Nephron progenitor cell (in vitro differentiated cells): ENCODE measurements at places on chromosomes 6 and 20.
A peak's percentile ranks its signal among the peaks of the same experiment; 100 is the strongest.

DNA sequence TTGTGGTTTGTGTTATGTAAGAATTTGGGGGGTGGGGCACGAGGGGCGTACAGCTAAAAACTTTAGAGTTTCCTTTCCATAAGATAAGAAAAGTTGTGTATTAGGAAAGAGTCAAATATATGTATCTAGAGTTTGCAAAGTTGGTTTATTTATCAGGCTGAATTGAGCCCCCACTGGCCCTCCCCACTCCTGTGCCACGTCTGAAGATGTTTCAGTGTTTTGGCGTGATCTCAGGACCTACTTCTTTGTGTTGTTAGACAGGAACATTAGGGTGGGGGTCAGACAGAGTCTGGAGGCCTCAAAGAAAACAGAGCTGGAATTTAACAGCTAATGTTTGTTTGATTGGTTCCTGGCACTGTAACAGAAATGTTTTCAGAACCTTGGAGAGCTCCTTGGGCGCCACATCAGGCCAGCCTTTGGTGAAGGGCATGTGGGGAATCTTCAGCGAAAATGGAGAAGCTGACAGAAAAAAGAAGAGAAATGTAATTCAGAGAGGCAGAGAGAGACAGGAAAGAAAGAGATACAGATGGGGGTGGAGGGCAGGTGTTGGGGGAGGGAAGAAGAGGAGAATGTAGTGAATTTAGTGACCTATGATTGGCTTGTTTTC lies 674 bp downstream of the NRSN1 start:
- DNase-seq, result peak; percentile 80

- DNase-seq, result no peak
Observed at GRCh38 chr20:13581451-13581850, 57.3 kb downstream of the TASP1 start.

- DNase-seq, result no peak
Observed at GRCh38 chr20:19347943-19348456, 135.6 kb downstream of the SLC24A3 start.

- DNase-seq, result no peak
Observed at GRCh38 chr6:109496036-109496772, 13.2 kb upstream of the ZBTB24 start.

DNA sequence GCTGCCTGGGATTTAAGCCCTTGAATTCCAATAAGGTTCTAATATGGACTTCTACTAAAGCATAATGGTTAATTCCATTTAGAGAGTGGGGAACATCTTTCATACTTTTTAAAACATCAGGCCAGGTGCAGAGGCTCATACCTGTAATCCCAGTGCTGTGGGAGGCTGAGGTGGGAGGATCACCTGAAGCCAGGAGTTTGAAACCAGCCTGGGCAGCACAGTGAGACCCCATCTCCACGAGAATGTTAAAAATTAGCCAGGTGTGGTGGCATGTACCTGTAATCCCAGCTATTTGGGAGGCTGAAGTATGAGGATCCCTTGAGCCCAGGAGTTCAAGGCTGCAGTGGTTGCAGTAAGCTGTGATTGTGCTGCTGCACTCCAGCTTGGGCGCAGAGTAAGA lies 35.0 kb downstream of the E2F3 start:
- DNase-seq, result no peak

- DNase-seq, result no peak
Observed at GRCh38 chr6:16301511-16301910, 63.1 kb downstream of the GMPR start.

- DNase-seq, result no peak
Observed at GRCh38 chr6:85402071-85402470, 47.8 kb upstream of the NT5E start.

DNA sequence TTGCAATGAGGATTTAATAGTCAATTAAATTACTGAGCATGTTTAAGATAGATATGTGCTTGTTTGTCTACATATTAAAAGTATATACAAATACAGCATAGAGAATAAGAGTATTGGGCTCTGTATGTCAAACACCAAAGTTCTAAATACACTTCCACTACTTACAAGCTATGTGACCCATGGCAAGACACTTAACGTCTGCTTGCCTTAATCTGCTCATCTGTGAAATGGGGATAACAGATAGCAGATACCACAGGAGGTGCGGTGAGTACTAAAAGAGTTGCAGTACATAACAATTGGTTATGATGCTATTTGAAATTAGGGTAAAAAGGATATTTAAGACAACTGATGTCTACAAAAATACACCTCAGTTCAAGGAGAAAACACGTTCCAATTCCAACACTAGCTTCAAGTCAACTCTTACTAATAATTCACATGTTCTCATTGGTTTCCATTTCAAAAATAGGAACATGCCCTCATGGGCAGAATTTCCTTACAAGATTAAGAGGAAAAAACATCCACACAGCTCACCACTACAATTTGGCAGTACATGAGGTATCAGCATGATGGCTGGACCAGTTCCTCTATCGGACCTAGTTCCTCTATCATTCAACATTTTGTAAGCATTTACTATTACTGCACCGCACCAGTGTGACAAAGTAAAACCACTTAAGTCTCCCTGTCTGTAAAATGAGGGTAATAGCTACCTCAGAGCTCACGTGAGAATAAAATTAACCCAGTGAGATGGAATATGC lies 101.1 kb downstream of the SMLR1 start:
- DNase-seq, result no peak

GRCh38 chr6:125953502-125953875 lies 3.1 kb upstream of the HINT3 start:
- peak; percentile 22 for DNase-seq

DNA sequence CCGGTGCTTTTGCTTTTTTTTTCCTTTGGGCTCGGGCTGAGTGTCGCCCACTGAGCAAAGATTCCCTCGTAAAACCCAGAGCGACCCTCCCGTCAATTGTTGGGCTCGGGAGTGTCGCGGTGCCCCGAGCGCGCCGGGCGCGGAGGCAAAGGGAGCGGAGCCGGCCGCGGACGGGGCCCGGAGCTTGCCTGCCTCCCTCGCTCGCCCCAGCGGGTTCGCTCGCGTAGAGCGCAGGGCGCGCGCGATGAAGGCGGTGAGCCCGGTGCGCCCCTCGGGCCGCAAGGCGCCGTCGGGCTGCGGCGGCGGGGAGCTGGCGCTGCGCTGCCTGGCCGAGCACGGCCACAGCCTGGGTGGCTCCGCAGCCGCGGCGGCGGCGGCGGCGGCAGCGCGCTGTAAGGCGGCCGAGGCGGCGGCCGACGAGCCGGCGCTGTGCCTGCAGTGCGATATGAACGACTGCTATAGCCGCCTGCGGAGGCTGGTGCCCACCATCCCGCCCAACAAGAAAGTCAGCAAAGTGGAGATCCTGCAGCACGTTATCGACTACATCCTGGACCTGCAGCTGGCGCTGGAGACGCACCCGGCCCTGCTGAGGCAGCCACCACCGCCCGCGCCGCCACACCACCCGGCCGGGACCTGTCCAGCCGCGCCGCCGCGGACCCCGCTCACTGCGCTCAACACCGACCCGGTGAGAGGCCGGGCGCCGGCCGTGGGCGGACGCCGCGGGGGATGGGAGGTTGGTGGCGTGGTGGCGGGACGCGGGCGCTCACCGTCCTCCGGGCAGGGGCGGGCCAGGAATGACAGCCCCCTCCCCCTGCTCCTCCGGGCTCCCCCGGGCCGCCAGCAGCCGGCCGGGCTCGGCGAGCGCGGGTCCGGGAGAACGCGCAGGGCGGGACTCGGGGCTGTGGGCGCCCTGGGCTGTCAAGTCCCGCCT lies 606 bp downstream of the ID4 start:
- peak; percentile 62 for DNase-seq

DNA sequence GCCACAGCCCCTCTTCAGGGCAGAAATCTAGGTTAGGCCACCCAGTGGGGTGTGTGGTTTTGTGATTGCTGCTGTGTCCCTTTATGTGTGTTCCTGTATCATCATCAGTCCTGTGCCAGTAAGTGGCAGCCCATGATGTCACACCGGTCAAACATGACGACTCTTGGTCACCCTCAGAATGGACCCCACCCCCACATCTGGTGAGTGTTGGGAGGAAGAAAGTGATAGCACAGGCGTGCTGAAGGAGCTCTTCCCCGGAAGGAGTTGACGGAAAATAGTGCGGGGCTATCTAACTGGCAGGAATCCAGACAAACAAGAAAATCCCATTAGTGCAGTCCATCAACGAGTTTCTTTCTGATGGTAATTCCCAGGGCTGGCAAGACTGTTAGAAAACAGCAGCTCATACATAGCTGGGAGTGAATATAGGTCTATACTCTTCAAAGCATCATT lies 33.4 kb upstream of the IL17A start:
- DNase-seq, result no peak

- no peak for DNase-seq
Observed at GRCh38 chr20:16083639-16084280, 489.5 kb downstream of the KIF16B start.

- no peak for DNase-seq
Observed at GRCh38 chr6:91278416-91278815, 691.5 kb upstream of the MAP3K7 start.

- peak; percentile 67 for DNase-seq
Observed at GRCh38 chr20:2872459-2873009, 747 bp upstream of the PTPRA start.

- no peak for DNase-seq
Observed at GRCh38 chr6:135250751-135251497, 69.8 kb downstream of the MYB start.

DNA sequence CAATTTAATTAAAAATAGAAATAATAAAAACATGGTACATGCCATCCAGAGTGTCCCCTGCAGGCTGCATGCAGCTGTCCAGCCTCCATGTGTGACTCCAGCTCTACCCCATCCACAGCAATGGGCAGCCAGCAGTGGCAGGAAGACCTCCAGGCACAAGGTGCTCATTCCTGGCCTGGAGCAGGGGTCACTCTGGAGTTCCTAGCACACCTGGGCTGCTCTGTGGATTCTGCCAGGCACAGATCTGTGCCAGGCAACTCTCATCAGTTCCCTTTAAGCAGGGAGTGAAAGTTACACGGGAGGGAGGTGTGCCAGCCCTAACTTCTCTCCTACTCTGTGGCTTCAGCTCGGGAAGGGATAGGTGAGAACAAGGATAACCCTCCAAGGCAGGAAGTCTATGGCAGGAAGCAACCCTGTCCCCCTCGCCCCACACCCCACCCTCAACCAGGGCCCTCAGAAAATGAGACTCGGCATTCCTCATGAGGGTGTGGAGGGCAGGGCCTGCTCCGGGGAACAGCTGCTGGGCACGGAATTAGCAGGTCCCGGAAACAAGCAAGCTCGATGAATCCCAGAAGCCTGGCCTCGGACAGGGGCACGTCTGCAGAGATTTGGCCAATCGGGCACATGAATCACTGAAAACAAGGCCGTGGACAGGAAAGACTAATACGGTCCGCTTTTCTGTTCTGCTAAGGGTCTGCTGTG lies 10.0 kb downstream of the JPH2 start:
- no peak for DNase-seq

DNA sequence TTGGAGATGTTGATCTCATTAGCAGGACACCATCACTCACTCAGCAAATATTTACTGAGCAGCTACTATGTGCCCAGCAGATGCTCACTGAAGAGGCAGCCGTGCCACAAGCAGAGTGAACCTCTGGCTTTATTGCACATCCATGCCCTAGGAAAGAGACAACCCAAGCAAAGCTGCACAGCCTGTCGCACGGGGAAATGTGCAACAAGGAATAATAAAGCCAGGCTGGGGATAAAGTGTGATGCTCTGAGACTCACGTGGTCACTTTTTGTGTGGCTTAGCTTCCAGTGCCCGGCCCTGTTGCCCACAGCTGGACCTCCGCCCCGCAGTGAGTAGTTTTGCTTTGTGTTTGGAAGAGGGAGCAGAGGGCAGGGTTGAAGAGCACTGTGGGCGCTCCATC lies 130.4 kb upstream of the CDH4 start:
- DNase-seq, result no peak

DNA sequence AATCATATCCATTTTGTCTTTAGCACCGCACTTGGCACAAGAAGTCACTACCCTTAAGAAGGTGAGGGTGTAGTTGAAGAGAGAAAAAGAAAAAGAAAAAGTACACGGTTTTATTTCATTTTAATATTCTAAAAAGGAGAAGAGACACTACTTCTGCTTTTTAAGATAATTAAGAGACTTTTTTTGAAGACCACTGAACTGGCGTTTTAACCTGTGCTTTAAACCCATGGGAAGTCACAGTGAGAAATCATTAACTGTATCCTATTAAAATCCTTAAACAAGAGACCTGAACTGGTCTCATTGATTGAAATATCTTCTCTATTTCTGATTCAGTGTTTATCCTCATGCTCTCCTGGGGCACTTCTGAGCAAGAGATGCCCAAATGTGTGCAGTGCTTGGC lies 243.5 kb downstream of the TMEM242 start:
- DNase-seq, result no peak

DNA sequence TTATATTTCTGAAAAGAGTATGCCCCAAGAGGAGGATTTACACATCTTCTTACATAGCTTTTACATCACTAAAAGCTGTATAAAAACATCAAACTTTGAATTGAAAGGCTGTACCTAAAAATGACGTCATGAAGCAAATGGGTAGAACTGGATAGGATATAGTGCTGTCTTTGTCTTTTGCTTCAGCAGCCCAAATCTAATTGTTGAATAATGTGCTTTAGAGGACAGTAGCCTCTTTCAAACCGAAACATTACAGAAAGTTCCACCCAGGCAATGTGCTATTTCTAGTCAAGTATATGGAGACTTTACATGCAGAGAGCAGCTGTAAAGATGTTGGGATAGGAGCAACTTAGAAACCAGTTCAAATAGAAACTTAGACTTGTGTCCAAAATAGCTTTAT lies 51.9 kb downstream of the ADGRG6 start:
- DNase-seq, result no peak

DNA sequence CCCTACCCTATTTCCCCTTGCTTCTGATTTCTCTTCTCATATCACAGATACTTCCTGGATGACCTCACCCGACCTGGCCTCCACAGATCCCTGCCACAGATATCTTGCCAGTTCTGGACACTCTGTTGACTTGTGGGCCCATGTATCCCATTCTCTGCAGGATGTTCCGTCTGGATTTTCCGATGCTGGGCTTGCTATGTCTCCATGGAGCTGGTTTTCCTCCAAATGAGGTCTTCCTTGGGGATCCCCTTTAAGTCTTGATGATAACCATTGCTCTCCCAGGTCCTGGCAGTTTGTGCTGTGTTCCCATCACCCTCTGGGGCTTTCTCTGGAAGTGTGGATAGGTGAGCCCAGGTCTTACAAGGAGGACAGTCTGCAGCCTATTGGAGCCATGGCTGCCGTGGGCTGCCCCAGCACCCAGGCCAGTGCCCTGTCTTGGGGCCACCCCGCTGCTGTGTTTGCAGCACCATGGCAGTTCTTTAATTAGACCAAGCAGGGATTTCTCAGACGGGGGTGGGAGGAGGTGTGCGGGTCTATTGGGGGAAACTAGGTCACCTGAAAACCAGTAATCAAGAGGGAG lies 23.9 kb downstream of the PPP1R16B start:
- no peak for DNase-seq
